ENCODE measurements at places on chromosomes 5 and 9.

GRCh38 chr9:129624947-129625346 lies 1.0 kb upstream of the NTMT1 start:
- DNase-seq = no peak

- DNase-seq = no peak
Observed at GRCh38 chr5:68424799-68425537, 209.4 kb downstream of the PIK3R1 start.

GRCh38 chr5:125317536-125317995 lies 571.1 kb upstream of the ZNF608 start:
- DNase-seq = peak; percentile 78

DNA sequence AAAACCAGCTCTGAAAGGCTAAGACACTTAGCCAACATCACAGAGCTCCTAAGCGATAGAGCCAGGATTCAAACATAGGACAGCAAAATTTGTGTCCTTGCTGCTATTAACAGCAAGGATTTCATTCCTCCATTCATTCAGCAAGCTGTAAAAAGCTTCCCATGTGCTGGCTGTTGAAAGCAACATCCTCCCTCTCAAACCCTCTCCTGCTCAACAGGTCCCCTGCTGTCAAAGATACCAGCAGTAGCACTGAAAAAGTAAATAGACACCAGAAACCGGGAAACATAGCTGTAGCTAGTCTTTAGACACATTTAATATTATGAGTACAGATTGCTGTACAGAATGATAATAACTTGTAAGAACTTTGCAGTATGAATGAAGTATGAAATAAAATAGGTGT lies 52.6 kb upstream of the ADAMTSL1 start:
- no peak for DNase-seq

- DNase-seq = no peak
Observed at GRCh38 chr5:38543074-38543473, 13.4 kb downstream of the LIFR start.

DNA sequence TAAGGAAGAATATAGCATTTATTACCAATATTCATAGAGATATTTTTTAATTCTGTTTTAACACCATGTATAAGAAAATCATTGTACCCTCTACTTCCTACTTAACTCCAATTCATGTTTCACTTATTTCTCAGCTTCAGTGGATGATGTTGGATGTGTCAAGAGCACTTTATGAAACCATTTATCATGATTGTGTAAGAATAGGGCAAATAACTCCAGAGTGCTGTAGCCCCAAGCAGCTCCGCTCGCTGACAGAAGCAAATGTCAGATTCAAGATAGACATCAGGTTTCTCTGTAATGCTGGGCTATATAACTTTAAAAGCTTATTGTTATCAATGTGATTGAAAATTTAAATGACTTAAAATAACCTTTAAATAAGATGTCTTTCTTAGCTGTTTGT lies 50.4 kb downstream of the MAST4 start:
- no peak for DNase-seq

DNA sequence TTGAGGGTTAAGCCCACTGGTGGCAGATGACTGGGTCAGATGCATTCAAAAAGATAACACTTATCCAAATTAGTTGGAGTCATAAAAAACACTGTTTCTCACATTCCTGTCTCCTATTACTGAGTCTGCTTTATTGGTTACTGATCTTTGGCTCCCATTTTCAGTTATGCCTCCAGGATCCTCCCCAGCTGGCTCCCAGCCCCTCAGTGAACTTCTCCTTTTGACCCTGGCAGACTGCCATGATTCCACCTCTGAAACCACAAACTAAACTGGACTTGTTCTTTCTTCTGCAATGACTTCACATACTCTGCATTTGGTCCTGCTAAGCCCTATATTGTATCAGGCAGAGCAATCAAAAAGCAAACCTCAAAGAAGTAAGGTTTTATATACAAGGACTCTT lies 860.8 kb upstream of the DMAC1 start:
- peak; percentile 16 for DNase-seq

DNA sequence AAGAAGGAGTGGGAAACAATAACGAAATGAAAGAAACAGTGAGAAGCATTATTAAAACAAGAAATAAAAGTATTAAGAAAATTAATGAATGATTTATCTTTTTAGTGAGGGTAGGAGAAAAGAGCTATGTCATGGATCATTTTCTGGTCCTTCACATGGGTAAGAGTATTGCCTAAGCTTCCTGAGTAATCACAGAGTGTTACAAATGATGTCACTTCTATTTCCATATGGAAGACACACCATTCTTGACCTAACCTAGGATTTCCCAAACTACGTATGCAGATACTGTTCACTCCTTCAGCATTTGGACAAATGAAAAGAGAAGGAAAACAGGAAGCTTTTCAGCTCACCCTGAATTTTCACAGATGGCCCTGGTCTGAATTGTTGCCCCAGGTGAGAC lies 3.3 kb upstream of the TSLP start:
- DNase-seq = no peak

- DNase-seq = no peak
Observed at GRCh38 chr5:5348135-5348534, 74.3 kb upstream of the ICE1 start.

DNA sequence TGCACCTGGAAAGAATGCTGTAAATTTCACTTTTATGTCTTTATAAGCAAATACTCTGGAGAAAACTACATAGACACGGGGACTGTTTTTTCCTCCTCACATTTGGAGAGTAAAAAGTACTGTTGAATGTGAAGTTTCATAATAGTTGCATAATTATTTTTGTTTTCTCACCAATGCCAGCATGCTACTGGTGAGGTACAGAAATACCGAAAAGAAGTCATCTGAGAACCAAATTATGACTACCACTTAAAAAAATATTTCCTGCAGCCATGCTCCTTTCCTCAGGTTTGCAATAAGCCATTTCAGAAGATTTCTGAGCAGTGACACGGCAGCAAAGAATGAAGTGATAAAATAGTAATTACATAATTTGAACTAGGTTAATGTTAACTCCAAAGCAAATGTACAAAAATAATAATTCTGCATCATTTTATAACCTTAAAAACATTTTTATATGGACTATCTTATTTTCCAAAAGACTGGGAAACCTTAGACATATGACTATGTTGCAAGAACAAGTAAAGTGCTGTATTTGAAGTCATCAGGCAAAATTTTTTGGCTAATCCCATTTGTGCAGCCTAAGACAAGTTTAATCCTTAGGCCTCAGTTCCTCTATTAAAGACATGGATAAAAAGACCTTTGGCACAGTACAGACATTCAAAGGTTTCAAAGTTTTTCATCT lies 144.7 kb downstream of the PCSK1 start:
- no peak for DNase-seq

DNA sequence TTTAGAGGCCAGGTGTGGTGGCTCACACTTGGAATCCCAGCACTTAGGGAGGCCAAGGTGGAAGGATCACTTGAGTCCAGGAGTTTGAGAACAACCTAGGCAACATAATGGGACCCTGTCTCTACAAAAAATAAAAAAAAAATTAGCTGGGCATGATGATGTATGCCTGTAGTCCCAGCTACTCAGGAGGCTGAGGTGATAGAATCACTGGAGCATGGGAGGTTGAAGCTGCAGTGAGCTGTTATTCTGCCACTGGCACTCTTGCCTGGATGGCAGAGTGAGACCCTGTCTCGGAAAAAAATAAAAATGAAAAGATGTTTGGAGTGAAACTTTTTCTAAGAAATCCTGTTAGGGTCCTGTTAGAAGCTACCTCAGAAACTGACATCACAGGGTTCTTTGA lies 24.2 kb downstream of the OCLN start:
- no peak for DNase-seq

- DNase-seq = no peak
Observed at GRCh38 chr9:17875886-17876285, 297.0 kb downstream of the SH3GL2 start.

DNA sequence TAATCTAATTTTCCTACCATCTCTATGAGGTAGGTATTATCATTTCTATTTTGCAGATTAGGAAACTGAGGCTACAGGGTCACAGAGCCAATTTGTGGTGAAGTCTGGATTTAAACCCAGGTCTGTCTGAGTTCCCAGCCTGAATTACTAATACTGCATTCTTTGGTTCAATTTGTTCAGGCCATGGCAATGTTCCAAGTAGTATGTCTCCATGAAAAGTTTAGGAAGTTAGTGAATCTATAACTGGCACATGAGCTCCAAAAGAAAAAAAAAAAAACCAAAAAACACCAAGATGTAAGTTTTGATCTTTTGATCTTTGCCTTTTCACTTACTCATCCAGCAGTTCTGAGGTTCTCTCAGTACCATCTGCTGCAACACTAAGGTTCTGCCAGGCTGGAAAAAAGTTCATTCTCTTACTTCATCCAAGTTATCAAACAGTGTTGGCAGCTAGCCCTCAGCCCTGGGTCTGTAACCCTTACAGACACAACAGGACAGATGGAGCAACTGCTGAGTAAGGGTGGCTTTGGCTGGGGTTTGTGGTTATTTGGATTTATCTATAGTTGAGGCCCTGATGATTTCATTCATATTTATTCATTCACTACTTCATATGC lies 4.4 kb upstream of the TMEM268 start:
- no peak for DNase-seq

GRCh38 chr5:135480511-135480910 lies 28.4 kb upstream of the TIFAB start:
- no peak for DNase-seq

- no peak for DNase-seq
Observed at GRCh38 chr5:2183154-2184025, 300.7 kb upstream of the IRX4 start.

DNA sequence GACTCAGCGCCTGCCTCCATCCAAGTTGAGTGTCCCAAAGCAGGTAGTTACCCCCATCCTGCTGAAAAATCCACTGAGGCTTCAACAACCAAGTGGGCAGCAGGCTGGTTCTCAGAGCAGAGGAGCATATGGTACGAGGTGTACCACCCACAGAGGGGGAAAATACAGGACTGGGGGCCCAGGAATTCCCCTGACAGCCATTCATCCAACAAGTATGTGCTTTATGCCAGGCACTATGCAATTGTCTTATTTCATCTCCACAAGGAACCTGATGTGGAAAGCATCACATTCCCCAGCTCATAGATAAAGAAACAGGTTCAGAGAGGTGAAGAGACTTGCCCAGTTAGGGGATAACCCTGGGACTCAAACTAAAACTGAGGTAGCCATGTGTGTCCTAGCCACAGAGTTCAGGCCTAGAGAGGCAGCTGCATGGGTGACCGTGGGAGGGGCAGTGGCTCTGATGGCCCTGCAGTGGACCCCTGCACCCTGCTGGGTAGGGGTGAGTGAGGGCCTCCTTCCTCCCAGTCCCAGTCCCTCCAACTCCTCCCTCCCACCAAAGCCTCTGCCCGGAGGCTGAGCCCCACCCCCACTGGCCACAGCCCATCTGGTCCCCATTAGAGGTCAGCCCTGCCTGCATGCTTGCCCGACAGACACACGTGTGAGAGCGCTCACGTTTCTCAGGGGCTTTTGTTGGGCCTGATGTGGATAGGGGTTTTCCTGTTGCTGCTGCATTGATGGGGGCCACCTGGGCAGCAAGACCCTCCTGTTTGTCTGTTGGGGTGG lies 11.5 kb downstream of the PDLIM4 start:
- DNase-seq = no peak

DNA sequence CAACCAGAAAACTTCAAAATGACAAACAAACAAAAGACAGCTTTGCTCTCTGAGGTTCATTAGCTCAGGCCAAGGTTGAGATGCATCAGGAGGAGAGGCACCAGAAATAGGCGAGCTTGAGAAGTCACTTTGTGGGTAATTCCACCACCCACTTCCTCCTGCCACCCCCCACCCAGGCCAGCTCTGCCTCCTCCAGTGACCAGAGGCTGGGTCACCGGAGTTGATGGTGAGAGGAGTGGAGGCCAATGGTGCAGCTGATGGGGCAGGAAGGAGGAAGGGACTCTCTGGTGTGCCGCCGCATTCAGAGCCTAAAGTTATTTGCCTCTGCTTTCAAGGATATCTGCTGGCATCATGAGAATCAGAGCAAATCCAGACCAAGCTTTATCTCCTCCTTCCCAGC lies 73.8 kb upstream of the ASTN2 start:
- no peak for DNase-seq

DNA sequence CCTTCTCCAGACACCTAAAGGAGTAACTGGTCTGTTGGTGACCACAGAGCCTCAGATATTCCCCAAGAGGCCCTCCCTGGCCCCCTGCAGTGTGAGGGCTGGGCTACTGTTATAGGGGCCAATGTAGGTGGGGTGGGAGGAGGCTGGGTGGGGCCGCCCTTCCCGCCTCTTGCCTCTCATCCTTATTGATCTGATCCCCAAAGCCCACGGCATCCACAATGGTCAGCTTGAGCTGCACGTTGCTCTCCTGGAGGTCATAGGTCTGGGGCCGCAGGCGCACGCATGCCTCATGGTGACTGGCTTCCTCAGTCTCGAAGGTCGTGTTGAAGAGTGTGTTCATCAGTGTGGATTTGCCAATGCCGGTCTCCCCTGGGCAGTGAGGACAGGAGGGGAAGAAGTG lies 13.0 kb downstream of the SEPTIN8 start:
- no peak for DNase-seq

DNA sequence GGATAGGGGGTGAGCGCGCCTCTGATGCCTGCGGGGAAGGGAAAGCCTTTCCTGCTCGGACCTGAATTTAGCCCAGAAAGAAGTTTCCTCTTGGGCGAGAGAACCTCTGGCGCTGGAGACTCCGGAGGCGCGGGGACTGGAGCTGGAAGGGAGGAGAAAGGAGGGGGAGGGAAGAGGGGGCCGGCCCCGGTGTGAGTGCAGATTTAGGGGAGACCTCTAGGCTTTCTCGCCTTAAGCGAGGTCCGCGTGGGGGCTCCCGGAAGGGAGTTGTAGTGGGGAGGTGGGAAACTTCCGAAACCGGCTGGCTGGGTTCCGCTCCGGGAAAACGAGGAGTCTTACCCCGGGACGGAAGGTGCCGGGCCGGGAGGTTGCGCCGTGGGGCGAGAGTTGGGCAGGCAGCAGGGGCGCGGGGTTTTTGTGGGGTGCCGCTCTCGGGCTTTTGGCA lies 1.3 kb downstream of the PCSK5 start:
- DNase-seq = no peak

DNA sequence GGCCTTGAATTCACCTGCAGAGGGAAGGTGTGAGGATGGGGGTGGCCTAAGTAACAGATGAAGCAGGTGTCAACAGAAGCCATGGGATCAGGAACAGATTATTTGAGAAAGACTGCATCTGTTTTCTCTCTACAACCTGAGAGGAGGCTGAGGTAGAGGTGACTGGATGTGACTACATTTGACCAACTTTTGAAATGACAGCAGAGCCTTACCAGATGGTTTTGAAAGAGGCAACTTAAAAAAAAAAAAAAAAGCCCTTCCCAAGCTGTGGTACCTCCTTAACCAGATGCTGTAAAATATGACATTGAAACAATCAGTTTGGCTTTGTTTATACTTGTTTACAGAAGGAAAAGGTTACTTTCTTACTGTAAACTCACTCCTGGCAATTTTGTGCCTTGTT lies 108.6 kb downstream of the TRIO start:
- no peak for DNase-seq

DNA sequence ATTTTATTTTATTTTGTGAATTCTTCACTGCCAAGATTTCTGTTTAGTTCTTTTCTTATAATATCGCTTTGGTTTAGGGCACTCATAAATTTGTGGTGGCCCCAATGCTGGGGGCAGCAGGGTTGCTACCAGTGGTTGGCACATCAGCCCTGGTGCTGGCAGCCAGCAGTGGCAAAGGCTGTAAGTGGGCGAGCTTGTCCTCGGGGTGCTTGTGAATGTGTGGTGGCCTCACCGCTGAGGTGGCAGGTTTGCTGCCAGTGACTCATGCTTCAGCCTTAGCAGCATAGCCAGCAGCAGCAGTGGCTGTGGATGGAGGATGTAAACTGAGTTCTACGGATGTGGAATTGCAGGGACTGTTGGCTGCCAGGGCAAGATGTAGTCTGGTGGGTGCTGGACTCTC lies 262.9 kb upstream of the DMAC1 start:
- DNase-seq = no peak

- no peak for DNase-seq
Observed at GRCh38 chr9:111559000-111559610, 34.1 kb downstream of the ZNF483 start.

All from NCI-H1105 treated with DMSO at 0.1 percent for 48 hours (cell line).